ENCODE measurements at places on chromosomes 1 and 21.
A peak's percentile ranks its signal among the peaks of the same experiment; 100 is the strongest.

GRCh38 chr1:226420328-226420727, 12.4 kb upstream of the PARP1 start:
- DNase-seq = no peak

GRCh38 chr1:63407002-63407401, 39.6 kb downstream of the ALG6 start:
- DNase-seq = no peak

GRCh38 chr1:219708919-219709543, 96.1 kb upstream of the ZC3H11B start:
- no peak for DNase-seq

- peak; percentile 60 for DNase-seq
These were observed 685 bp downstream of the CRTC2 start for GRCh38 chr1:153957744-153958110.

DNA sequence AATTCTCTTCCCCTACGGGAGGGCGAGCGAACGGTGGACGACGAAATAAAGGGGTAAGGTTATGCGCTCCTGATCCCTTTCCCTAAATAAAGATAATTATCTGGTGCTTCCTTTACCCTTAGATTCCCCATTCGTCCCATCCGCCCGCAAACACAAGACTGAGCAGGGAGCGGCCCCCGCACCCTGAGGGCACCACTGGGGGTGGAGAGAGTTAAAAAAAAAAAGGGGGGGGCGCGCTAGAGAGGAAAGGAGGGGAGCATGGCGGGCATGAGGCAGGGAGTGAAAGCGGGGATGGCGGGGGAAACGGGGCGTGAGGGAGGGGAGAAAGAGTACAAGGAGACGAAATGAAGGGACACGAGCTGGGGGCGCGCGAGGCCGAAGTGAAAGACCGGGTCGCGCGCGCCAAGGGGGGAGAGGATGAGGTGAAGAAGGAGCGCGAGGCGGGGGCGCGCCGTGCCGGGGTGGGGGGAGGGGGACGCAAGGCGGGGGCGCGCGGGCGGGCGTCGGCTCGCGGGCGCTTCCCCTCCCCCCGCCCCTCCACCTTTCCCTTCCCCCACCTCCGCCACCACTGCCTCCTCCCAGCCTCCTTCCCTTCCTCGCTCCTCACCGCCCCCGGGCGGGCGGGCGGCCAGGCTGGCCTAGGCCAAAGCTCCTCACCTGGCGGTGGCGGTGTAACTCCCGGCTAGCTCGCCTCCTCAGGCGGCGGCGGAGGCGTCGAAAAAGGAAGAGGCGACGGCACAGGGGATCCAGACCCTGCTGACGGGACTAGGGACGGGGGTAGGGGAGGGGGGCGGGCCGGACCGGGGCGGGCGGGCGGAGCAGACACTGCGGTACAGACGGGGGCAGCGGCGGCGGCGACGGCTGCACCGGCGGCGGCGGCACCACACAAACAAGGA, 448 bp downstream of the GATAD2B start:
- peak; percentile 86 for DNase-seq
